Osteoblast (primary cell): ENCODE measurements at places on chromosomes 5 and 9. TPM values are rescaled to one million over a fixed set of nuclear protein-coding genes. Genes with fewer than 3 reads are reported as not detected.

NMUR2 gene
- total RNA-seq: not detected in 2 replicates

PIP5KL1 gene
- total RNA-seq: 2.2 and 3.5 TPM in 2 replicates

PLPP7 gene
- 16.3 and 18.0 TPM in 2 replicates for total RNA-seq

TIMD4 gene
- not detected in 2 replicates for total RNA-seq

PCDHGB3 gene
- total RNA-seq: 6.2 and 8.0 TPM in 2 replicates

SEMA5A gene
- 42.3 and 47.1 TPM in 2 replicates for total RNA-seq

PGM5 gene
- 0.36 and 1.2 TPM in 2 replicates for total RNA-seq

TRIM14 gene
- 0.59 and 1.1 TPM in 2 replicates for total RNA-seq

TSLP gene
- 0.88 and 1.1 TPM in 2 replicates for total RNA-seq

COL27A1 gene
- total RNA-seq: 10.1 and 11.8 TPM in 2 replicates

AFAP1L1 gene
- 1.1 and 1.5 TPM in 2 replicates for total RNA-seq

PRUNE2 gene
- total RNA-seq: 59.2 and 80.0 TPM in 2 replicates

HAPLN1 gene
- total RNA-seq: 18.8 and 36.5 TPM in 2 replicates

PCDHGA7 gene
- 6.5 TPM in 2 replicates for total RNA-seq

SLC36A2 gene
- total RNA-seq: not detected in 2 replicates

MEIKIN gene
- not detected in 2 replicates for total RNA-seq

RNF130 gene
- 25.0 and 28.6 TPM in 2 replicates for total RNA-seq

LECT2 gene
- not detected in 2 replicates for total RNA-seq

PTGDS gene
- 37.4 and 57.9 TPM in 2 replicates for total RNA-seq

EXOC3 gene
- total RNA-seq: 39.8 and 49.2 TPM in 2 replicates

SLC4A9 gene
- total RNA-seq: not detected in 2 replicates

MPDZ gene
- total RNA-seq: 58.3 and 66.6 TPM in 2 replicates

SLIT3 gene
- total RNA-seq: 37.6 and 38.3 TPM in 2 replicates

IFNA13 gene
- not detected in 2 replicates for total RNA-seq

PPP3R2 gene
- total RNA-seq: not detected in 2 replicates

ITK gene
- total RNA-seq: under 0.01 TPM in 1 of 2 replicates, not detected in the other
